ENCODE measurements at places on chromosomes 12 and 14.

- no peak for DNase-seq
These were observed 214.5 kb upstream of the ATP2B1 start for GRCh38 chr12:89923091-89923490.

GRCh38 chr12:18461758-18462157 lies 200.4 kb downstream of the PIK3C2G start:
- DNase-seq: no peak

- no peak for DNase-seq
These were observed 44.4 kb downstream of the AMN start for GRCh38 chr14:102966681-102967505.

- DNase-seq: no peak
These were observed 137.5 kb upstream of the MYL2 start for GRCh38 chr12:111057701-111058425.

GRCh38 chr12:29088611-29089219 lies 60.4 kb upstream of the FAR2 start:
- DNase-seq: no peak

GRCh38 chr12:75923964-75924666 lies 107.5 kb downstream of the PHLDA1 start:
- DNase-seq: no peak

DNA sequence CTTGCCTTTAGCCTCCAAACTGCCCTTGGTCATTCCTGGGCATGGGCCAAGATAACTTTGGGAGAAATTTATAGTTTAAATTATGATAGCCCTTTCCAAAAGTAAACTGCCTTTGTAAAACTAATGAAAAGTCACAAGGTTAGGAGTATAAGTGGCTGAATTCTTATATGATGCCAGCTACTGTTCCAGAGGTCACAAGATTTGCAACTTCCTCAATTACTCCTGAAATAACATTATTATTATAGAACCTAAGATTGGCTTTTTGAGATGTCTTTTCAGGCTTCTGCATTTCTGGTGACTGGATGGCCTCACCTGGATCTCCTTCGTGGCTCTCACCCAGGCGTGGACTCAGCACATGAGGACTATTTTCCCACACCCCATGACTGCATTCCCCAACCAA lies 55.0 kb downstream of the OSBPL8 start:
- DNase-seq: no peak

DNA sequence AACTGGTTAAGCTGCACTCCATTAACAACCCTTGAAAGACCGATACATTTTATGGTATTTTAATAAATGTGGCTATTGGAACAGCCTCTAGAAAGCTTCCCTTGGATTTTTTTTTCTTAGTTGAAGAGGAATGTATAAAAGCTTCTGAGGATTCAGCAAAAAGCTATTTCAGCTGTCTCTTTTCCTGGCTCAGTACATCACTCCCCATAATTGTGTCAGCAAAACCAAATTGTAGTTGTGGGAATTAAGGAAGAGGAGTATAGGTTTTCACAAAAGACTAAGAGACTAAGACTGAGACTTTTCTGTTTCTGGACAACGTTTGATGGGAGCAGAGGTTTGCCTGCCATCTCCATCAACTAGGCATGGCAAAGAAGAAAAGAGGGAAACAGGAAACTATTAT lies 106.5 kb downstream of the C12orf50 start:
- DNase-seq: no peak

DNA sequence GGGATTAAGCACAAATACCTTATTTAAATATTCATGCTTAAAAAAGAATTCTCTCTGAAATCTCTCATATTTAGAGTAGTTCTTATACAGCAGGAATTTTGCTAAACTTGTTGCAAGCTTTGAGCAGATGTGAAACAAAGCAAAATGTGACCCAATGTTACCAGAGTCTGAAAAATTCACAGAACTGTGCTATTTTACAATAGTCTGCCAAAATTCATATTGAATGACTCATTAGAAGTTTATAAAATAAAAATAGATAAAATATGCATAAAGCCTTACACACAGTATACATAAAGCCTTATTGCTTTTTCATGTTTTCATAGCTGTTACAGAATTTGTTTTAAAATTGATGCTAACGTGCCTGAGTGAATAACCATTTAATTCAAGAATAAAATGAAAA lies 17.8 kb upstream of the RHOJ start:
- DNase-seq: no peak

DNA sequence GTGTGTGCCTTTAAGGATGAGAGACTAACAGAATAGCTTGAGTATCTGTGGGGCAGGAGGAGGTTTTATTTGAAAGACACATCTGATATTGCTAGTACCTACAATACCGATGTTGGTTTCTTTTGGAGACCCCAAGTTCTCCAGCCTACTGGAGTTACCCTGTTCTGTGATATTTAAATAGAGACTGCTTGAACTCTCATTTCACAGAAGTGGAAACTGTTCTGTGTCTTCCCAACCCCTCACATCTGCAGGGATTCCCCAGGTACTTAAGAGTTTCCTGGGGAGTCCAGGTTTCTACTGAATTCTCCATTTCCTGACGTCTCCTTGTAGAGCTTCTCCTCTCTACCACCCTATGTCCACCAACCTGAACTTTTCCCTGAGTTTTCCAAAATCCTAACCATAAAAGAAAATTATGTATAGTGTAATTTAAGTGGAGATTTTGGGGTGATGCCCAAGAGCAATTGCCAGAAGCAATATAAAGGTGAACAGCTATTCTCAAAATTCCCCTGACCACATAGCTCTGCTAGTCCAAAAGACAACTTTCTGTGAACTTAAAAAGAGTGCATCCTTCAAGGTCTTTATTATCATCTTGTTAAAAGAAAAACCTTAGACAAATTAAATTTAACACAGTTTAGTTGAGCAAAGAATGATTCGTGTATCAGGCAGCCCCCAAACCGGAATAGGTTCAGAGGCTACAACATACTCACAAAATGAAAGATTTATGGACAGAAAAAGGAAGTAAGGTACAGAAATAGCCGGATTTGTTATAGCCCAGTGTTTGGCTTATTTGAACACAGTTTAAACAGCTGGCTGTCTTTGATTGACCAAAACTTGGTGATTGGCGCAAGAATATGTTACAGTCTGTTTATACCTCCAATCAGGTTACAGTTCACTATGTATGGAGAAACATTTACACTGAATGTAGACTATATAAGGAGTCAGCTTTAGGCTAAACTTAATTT lies 373.4 kb downstream of the NUAK1 start:
- DNase-seq: no peak

DNA sequence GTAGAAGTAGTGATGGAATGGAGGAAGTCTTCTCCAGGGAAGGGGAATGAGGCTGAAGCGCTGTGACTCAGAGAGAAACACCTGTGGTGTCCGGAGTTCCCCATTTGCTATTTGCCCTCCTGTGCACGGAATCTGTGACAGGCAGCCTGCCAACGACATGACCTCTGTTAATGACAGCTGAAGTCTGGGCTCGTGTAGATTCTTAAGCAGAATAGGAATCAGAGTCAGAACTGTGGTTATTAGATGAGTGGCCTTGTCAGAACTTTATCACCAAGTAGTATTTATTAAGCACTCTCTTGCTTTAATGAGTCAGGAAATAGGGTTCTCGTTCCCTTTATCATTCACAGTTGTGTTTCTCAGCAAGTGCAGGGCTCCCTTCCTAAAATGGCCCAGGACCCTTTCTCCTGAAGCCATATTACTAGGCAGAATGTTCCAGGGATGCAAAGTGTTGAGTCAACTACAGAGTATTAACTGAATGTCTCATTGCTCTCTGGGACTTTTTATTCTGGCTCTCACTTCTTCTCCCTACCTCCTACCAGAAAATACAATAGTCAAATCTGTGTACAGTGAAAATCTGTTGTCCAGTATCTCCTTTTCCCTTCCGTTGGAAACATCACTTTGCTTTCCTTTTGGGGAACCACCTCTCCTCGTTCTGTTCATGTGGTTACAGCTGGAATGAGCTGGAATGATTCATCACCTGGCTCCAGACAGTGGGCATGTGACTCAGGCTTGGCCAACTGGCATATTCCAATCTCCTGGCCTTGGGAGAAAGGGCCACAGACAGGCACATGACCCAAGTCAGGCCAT lies 77.8 kb upstream of the MAX start:
- DNase-seq: no peak

GRCh38 chr14:64754685-64755084 lies 50.5 kb downstream of the PLEKHG3 start:
- no peak for DNase-seq

DNA sequence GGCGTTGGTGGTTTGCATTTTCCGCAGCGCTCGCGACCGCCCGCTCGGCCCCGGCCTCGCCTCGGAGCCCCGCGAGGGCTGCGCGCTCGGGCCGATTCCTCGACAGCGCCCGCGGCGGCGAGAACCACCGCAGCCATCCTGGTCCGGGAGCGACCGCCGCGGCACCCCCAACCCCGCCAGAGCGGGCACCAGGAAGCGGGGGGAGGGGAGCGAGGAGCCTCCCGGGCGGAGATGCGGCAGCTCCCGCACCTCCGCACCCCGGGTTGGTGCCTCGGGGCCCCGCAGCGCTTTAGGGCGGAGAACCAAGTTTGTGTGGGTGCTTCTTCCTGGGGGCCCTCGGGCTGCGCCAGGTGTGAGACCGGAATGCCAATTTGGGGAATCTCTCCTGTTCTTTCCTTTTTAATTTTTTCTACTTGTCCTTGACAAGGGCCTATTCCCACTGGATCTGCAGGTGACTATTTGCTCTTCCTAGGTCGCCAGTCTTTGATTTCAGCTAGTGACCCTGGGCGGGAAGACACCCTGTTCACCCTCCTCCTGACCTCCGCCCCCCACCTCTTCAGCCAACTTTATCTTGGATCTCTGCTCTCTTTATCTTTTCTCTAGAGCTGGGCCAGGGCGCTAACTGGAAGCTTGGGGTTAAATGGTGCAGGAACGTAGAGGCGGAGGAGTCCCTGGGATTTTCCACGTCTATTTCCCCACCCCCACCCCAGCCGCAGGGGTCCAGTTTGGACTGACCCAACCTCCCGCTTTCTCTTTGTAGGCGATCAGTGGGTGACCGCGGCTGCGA lies at the start of gene SOCS2:
Gene SOCS2 (plus strand): TSS at position 751 of the 787 bp plus-strand sequence. CDS start 223 bp downstream, outside the sequence.
- DNase-seq: peak; percentile 27

DNA sequence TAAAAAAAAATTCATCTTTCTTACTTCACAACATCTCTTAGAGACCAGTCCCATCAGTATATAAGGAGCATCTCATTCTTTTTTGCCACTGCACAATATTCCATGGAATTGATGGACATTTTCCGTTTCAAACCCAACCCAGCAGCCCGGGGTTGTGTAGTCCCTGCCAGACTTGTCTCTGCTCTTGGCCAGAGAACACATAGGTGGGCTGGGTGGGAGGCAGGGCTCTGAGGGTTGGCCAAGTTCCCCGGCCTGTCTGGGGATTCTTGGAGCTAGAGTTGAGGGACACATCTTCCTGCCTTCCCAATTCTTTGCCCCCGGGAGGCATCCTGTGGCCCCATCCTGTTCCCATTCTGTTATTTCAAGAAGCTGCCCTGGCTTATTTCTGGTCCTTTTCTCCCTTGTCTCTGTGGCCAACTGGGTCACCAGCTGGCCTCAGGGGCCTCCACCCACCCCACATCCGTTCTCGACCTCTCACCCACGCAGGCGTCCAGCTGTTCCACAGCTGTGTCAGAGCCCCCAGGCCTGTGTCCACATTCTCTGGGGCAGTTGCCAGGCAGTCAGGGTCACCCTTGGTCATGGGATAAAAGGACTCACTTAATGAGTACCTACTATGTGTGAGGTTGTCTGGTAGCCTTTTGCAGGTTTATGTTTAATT lies 52.0 kb upstream of the CCDC63 start:
- no peak for DNase-seq

DNA sequence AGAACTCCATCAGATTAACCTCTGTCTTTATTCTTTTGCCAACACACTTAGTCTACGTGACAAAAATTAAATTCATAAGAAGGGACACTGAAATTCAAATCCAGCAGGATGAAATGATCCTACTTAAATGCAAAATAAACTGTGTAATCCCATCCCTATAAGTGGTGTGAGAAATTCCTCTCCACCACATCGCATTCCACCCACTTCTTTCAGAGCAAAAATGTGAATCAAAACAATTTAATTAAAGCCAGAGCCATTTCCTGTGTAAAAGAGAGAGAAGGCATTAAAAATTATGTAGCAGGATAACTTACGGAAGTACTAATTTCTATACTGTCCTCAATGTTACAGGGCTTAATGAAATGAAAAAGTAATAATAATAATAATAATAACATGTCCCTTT lies 844.3 kb downstream of the GALC start:
- DNase-seq: no peak

GRCh38 chr12:46701356-46701755 lies 124.4 kb downstream of the SLC38A4 start:
- DNase-seq: no peak

- DNase-seq: no peak
These were observed 266.4 kb downstream of the NAV3 start for GRCh38 chr12:78096909-78097597.

- no peak for DNase-seq
These were observed 39.2 kb downstream of the RASSF3 start for GRCh38 chr12:64649487-64649886.

DNA sequence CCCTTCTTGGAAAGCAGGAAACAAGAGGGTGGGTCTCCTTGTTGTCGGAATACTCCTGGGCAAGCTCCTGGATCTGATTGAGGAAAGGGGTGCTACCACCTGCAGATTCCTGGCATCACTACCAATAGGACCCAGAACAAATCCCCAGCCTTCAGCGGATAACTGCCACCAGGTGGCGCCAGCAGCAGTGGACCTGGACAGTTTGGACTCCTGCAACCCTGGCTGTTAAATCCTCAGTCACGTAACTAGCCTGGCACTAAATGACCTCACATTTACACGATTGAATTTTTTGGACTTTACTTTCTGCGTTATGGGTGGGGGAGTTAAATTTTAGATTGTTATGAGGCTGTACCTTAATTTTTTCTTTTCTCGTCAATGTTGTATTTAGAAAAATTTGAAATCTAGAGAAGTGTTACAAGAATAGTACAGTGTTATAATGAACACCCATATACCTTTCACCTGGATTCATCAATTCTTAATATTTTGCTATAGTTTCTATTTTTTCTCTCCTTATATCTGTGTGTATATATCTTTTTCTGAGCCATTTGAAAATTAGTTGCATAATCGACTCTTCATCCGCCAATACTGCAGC lies 95.6 kb downstream of the GAS2L3 start:
- DNase-seq: peak; percentile 32

DNA sequence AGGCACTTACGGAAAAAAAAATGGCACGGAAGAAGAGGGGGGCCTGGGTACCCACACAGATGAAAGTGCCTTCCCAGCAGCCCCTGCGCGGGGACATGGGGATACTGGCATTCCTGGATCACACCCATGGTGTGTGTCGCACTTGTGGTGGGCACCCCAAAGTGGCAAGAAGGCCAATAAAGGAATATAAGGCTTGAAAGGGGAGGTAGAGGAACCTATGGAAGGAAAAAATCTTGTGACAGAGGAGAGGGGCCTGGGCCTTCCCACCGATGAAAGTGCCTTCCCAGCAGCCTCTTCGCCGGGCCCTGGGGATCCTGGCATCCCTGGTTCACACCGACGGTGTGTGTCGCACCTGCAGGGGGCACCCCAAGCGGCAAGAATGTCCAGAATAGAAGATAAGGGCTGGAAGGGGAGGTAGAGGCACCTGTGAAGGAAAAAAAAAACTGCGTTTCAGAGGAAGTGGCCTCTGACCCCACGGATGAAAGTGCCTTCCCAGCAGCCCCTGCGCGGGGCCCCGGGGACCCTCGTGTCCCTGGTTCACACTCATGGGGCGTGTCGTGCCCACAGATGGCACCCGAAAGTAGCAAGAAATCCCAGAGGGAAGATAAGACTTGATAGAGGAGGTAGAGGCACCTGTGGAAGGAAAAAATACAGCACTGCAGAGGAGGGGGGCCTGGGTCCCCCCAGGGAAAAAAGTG lies 284.0 kb downstream of the ALG10 start:
- DNase-seq: no peak

GRCh38 chr14:76955575-76956315 lies 72.8 kb downstream of the IRF2BPL start:
- DNase-seq: peak; percentile 46
